ENCODE measurements at places on chromosomes 16 and 17. TPM values are rescaled to one million over a fixed set of nuclear protein-coding genes. Genes with fewer than 3 reads are reported as not detected.

DNA sequence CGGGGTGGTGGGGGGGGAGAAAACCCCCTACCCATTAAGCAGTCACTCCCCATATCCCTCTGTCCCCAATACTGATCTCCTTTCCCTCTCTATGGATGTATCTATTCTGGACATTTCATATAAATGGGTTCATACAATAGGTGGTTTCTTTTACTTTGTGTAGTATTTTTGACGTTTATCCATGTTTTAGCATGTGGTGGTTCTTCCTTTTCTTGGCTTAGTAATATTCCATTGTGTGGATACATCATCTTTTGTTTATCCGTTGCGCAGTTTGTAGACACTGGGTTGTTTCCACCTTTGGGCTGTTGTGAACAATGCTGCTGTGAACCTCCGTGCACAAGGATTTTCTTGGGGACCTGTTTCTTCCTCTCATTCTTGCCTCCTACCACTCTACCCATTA is 12.6 kb downstream of the LDHD start:
- DNase-seq: no peak

GRCh38 chr17:57466521-57466920 is 210.2 kb downstream of the MSI2 start:
- DNase-seq: no peak

DNA sequence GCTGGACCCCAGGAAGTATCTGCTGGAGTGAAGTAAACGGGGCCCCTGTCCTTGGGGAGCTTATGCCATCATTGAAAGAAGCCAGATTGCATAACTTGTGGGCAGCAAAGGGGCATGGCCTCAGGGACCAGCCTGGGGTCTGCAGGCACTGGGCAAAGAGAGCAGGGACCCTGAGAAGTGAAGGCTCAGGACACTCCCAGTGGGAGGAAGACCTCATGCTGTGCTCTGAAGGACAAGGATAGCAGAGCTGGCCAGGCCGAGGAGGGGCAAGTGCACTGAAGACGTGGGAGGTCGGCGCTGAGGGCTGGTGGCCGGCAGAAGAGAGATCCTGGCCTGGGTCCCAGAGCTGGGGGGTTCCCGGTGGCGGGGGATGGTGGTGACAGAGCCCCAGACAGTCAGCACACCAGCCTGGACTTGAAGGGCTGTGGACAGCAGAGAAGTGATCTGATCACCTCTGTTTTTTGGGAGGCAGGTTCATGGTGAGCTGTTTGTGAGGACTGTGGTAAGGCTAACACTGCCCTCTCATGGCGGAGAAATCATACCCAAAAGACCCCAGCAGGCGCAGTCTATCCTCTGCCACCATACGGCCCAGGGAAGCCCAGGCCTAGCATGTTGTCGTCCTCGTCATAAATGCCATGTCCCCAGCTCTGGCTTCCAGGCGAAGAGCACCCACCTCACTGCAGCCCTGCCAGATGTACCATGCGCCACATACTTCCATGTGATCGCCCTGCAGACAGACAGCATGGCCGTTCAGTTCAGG is 7.1 kb upstream of the CNP start:
- DNase-seq: peak; percentile 39

DNA sequence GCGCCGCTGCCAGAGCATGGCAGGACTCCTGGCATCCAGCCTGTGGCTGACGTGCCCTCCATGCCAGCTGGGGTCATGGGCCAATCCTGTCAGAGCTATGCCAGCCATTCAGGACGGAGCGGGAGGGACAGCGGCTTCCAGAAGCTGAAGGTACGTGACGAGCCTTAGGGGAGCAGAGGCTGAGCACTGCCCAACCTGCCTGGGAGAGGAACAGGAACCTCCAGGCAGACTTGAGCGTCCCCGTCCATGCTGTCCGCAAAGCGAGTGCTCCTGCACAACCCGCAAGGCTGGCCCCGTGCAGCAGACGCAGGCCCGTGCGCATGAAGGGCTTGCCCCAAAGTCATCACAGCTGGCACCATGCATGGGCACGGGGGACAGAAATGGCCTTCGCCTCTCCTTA is 21.5 kb downstream of the NDUFAF8 start:
- no peak for DNase-seq

DNA sequence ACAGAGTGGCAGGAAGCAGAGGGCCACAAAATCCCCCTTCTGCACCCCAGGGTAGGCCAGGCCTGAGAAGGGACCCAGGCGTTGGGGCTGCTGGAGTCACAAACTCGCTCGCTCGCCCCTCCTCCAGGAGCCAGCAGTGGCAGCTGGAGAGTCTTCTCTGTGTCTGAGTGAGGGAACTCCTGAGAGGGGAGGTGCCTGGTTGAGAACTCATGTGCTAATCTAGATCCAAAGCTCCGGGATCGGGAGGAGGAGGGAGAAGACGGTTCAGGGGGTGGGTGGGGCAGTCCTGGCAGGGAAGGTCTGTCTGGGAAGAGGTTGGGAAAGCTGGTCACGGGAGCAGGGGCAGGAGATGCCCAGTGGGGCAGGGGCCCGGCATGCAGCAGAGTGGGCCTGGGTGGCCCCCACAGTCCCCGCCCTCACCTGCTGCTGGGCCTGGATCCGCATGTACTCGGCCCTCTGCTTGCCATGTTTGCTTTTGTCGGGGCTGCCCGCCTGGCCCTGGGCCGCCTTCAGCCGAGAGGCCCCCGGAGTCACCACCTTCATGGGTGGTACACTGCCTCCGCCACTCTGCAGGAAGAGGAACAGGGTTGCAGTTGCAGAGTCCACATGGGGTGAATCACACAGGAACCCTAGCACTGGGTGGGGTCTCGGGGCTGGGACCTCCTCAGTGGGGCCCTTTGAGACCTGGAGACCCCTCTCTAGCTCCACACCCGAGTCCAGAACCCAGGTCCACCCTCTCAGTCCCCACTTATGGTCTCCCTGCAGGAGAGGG is 62.2 kb downstream of the SRCIN1 start:
- DNase-seq: no peak

DNA sequence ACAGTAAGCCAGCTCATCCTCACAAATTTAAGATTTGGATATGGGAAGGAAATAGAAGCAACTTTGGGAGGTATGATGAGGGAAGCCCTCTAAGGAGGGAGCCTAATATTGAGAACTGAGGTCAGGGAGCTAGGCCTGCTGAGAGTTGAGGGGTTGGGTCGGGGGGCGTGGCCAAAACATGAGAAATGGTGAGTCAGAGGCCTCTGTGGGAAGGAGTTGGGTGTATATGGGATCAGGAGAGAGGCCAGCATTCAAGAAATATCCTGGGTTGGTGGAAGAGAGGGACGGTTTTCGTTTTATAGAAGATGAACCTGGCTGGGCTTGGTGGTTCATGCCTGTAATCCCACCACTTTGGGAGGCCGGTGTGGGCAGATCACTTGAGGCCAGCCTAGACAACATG is 48.4 kb downstream of the CLEC16A start:
- no peak for DNase-seq

GRCh38 chr16:20243731-20244281 is 83.5 kb downstream of the GP2 start:
- DNase-seq: no peak

GRCh38 chr16:71771571-71771970 is 37.1 kb downstream of the AP1G1 start:
- no peak for DNase-seq

DNA sequence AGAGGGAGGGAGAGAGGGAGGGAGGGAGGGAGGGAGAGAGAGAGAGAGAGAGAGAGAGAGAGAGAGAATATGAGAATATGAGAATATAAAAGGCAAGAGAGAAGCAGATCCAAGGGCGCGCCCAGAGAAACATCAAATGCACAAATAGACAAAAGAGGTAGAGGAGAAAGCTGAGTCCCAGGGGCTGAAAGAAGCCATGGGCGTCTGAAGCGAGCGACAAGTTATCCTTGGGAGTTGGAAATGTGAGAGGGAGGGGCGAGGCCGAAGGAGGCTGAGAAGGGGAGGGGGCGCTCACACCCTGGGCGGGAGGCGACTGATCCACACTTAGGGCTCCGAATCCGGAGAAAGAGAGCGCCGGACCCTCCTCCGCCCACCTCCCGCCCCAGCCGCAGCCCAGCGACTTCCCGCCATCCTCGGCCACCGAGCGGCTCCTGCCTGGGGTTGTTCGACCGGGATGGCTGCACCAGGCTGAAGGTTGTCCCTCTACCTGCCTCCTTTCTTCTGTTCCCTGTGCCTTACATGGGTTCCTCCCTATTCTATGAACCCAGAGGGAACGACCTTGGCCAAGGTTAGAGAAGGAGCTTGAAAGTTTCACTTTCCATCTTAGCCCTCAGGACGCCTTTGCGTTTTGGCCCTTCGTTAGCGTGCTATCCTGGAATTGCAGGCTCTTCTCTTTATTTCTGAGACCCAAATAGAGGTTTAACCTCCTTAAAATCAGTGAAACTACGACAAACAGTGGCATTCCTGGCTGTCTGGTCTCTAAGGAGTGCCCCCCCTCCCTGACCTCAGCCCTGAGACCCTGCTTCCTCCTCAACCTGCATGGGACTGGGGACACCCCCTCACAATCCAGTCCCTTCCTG is 21.2 kb upstream of the HOXB9 start:
- DNase-seq: no peak

DNA sequence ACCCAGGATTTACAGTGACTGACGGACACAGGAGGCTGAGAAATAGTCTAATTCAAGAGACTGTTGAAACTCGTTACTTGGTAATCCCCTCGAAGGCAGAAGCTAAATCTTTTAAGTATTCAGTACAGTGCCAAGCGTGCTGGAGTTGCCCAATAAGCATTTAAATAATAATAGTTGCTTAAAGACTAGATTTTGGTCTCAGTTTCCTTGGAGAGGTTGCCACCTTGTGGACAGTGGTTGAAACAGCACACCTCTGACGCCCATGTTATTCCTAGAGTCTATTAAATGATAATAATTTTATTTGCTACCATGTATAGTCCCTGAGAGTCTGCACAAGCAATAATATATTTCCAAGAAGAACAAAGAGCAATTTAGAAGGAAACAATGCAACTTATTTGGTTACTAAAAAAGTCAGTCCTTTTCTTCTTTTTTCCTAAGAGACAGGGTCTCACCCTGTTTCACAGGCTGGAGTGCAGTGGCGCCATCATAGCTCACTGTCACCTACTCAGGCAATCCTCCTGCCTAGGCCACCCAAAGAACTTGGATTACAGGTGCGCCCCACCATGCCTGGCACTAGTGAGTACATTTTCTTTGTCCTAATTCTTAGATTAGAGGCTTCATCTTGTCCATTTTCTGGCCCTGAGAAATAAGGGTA is 138.0 kb upstream of the NUDT7 start:
- peak; percentile 43 for DNase-seq

- no peak for DNase-seq
Measured at GRCh38 chr17:34153991-34154390, 101.1 kb upstream of the CCL2 start.

DNA sequence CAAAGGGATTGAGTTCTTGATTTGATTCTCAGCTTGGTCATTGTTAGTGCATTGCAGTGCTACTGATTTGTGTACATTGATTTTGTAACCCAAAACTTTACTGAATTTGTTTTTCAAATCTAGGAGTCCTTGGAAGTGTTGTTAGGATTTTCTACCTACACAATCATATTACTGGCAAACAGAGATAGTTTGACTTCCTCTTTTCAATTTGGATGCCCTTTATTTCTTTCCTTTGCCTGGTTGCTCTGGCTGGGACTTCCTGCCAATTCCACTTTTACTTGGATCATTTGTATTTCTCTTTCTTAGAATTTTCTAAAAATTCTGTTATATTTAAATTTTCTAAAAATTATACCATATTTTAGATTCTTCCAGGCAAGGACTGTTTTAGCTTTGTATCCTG is 151.1 kb downstream of the FTO start:
- DNase-seq: no peak

DNA sequence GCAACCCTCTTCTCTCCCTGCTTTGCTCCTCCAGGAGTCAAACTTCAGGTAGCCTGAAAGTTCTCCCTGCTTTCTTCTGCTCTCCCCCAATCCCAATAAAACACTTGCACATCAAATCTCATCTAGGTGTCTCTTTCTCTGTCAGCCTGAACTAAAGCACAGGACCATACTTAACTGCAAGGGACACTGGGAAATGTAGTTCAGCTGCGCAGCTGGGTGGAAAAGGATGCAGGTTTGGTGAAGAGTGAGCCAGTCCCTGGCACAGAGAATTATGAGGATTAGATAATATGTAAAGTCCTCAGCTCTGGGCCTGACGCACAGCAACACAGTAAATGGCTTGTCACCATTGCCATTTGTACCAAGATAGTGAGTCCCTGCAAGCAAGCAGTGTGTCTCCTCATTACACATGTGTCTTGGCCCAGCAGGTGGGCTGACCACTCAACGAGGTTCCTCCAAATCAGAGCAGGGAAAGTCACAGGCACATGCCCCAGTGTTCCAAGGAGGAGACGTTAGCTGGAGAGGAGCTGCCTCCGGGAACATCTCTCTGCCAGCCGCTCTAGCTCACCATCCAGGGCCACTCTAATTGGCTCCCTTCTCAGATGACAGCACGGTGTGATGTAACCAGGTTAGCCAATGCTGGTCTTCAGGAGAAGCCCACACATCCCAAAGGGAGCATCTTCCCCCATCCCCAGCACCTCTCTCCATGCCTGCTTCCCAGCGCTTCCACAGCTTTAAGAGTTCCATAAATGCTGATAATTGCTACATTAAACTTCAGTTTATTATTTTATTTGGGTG is 29.7 kb upstream of the IRX3 start:
- no peak for DNase-seq

- no peak for DNase-seq
Measured at GRCh38 chr16:8631373-8631772, 9.9 kb downstream of the METTL22 start.

The COPZ2 gene
- total RNA-seq: 12.1 TPM

The G6PC1 gene
- not detected for total RNA-seq

The COPRS gene
- 47.6 TPM for total RNA-seq

The C16orf86 gene
- total RNA-seq: 2.2 TPM

The ACSM2A gene
- total RNA-seq: 0.54 TPM

The ITGAD gene
- total RNA-seq: not detected

All from ovary (tissue), 10 donors.